ENCODE measurements at places on chromosomes 1 and 21.

DNA sequence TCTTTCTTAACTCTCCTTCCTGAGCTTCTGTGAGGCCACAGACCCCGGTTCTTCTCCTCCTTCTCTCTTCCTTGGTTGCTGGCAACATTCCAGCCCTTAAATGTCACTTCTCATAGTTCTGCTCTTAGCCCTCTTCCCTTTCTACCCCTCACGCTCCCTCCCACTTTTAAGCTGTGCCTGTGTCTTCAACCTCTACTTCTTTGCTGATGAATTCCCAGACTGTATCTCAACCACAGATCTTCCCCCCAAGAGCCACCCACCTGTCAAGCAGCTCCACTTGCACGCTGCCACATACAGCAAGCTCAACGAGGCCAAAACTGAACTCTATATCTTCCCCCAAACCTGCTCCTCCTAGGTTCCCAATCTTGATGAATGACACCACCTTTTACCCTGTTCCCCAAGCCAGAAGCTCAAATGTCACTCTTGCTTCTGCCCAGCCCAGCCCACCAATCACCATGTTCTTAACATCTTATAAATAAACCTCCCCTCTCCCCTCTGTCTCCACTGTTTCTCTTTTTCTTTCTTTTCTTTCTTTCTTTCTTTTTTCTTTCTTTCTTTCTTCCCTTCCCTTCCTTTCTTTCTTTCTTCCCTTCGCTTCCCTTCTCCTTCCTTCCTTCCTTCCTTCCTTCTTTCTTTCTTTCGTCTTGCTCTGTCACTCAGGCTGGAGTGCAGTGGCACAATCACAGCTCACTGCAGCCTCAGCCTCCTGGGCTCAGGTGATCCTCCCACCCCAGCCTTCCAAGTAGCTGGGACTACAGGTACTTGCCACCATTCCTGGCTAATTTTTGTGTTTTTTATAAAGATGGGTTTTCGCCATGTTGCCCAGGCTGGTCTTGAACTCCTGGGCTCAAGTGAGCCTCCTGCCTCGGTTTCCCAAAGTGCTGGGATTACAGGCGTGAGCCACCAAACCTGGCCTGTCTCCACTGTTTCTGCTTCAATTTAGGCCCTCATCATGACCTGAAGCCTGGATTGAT, 19.8 kb upstream of the PTP4A2 start:
- DNase-seq: no peak

DNA sequence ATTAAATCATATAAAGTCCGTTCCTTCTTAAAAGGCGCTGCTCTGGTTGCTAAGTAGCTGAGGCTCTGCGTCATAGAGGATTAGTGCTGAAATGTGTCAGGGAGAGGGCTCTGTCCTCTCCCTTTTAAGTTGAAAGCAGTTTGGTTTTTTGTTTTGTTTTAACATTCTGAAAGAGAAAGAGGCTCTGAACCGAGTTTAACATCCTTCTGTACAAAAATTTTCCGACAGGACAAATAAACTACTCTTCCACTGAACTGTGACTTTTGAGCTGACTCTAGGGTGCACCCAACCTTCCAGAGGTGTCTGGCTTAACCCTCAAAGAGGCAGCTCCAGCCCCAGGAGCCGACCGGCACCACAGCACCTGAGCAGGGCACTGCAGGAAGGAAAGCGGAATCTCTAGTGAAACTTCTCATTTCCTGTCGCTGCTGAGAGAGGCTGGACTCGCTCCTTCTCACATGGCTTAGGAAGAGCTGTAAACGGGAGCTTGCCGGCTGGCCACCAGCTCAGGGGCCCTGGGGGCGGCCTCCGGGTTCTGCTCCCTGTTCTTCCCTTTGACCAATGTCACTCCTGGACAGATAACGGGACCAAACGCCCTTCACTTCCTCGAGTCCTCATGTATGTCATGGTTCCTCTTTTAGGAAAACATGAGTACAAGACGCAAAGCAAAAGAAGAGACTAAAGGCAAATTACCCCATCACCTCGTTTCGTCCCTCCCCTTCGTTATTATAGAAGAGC, 1.2 kb downstream of the VAV3 start:
- no peak for DNase-seq

DNA sequence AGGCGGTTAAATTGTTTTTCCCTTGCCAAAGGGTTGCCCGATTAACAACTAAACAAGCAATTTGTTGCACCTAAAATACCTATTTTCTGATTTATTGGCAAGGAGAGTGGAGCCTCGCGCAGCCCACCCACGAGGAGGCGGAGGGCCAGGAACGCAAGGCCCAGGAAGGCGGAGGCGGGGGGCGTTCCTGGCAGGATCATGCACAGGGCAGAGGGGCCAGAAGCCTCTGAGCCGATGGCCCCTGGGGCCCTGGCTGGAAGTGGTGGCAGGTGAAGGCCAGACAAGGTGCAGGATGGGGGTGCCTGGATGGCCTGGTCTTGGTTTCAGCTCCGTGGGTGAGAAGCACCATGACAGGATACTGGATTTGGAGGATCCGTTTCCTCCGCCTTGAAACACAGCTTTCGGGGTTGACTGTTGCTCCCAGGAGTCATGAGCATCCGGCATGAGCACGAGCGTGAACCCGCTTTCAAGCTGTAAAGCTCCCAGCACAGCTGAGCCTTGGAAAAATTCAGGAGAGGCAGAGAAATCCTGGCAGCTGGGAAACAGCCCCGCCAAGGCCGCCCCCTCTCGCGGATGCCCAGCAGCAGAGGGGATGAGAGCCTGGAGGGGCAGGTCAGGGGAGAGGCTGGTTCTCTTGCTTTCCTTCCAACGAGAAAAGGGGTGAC, 35.0 kb downstream of the AJAP1 start:
- DNase-seq: no peak

DNA sequence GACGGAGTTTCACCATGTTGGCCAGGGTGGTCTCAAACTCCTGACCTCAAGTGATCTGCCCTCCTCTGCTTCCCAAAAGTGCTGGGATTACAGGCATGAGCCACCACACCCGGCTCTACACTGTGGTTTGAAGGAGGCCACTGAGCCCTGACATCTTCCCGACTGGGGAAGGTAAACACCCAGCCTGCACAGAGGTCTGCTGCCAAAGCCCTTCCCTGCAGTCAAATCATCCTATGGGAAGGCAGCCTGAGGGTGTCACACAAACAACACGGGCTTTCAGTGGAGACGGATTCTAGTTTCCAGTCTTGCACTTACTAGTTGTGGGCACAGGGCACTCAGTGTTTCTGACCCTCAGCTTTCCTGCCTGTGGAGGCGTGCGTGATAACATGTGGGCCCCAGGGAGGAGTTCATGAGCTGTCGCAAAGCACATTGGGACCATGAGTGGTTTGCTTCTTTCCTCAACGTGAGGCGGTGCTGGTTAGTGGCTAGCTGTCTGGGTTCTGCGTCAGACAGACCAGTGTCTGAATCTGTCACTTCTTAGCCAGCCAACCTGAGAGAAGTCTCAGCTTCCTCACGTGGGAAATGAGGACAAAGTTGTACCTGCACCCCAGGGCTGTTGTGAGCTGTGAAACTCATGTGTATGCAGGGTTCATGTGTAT, 21.5 kb upstream of the OPRD1 start:
- DNase-seq: peak; percentile 21

GRCh38 chr1:185785586-185785985, 51.4 kb downstream of the HMCN1 start:
- DNase-seq: no peak

DNA sequence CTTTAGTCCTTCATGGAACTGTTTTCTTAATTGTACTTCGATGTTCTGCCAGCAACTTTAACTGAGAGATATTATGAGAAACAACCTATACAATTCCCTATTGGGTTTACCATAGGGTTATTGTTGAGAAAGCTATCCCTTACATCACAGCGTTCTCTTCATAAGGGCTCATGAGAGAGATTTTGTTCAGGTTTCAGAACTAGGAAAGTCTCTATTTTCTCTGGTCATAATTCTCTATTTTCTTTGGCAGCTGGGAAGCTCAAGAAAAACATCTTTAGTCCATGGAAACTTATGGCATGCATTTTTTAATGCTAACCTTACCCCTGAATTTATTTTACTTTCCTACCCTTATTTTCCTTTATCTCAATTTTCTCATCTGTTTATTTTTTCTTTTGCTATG, 38.2 kb downstream of the NMNAT2 start:
- no peak for DNase-seq

- no peak for DNase-seq
These were observed 178.9 kb downstream of the DHRS3 start for GRCh38 chr1:12439073-12439472.

DNA sequence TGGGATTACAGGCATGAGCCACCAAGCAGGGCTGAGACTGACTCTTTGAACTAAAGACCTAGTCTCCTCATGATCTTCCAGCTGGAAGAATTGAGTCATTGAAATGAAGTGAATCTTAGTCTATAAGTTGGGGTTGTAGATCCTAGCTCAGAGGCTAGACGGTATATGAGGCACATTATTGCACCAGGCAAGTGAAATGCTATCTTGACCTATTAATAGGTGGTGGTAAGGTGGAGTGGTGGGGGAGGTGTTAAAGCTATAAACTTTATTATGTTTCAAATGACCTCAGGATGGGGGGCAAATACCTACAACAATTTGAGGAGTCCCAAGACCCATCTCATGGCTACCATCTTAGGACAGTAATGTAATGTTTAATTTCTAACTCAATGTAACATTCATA, 36.8 kb upstream of the SLC16A1 start:
- no peak for DNase-seq

DNA sequence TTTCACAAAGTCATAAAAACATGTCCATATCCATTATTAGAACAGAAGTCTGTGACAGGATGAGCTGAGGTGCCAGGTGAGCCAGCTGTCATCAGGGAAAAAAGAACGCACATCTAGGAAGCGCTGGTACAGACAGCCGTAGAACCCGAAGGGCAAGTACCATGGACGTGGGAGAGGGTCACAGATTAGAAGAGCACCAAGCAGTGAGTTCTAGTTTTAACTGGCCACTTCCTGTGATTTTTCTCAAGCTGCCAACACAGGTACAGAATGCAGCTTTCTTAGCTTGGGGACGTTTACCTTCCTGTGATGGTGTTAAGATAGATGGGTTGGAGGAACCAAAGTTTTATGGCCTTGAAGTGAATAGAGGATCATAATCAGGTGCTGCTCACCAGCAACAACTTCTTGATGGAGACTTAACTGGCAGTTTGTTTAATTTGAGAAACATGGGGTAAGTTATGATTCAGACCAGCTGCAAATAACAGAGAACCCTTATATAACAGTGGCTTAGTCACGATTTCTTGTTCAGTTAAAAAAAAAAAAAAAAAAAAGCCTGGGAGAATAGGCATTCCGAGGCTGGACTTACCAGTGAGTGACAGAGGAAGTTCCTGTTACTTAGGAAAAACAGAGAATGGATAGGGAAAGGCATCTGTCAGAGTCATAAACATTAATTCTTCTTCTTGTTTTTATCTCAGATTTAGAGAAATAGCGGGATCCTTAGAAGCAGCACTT, 30.9 kb downstream of the AGT start:
- DNase-seq: no peak

GRCh38 chr1:227728892-227729143, 6.3 kb downstream of the JMJD4 start:
- no peak for DNase-seq

- no peak for DNase-seq
These were observed 6.5 kb downstream of the THEMIS2 start for GRCh38 chr1:27878787-27879335.

- no peak for DNase-seq
These were observed 128.4 kb downstream of the GRIK3 start for GRCh38 chr1:36905941-36906340.

- no peak for DNase-seq
These were observed 294.5 kb downstream of the VAV3 start for GRCh38 chr1:107670397-107671040.

GRCh38 chr21:35142036-35142815, 93.1 kb upstream of the RUNX1 start:
- DNase-seq: no peak

- DNase-seq: no peak
These were observed 734 bp downstream of the PTPN22 start for GRCh38 chr1:113870778-113871177.

DNA sequence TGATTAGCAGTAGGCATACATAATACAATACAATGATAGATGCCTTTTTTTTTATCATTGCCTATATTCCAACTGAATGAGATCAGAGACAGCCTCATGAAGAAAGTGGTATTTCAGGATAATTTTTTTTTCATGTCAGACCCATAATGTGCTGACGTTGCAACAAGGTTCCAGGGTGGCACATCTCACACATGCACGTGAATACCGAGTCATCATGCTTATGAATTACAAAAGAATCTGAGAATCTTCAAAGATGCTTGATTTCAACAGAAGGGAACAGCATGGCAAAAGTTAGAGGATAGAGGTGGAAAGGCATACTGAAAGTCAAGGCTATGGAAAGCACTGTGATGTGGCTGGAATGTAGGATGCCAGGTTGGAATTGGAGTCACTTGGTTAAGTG, 5.0 kb upstream of the RNF11 start:
- no peak for DNase-seq

GRCh38 chr1:75614399-75614756, 3.5 kb upstream of the SLC44A5 start:
- no peak for DNase-seq

DNA sequence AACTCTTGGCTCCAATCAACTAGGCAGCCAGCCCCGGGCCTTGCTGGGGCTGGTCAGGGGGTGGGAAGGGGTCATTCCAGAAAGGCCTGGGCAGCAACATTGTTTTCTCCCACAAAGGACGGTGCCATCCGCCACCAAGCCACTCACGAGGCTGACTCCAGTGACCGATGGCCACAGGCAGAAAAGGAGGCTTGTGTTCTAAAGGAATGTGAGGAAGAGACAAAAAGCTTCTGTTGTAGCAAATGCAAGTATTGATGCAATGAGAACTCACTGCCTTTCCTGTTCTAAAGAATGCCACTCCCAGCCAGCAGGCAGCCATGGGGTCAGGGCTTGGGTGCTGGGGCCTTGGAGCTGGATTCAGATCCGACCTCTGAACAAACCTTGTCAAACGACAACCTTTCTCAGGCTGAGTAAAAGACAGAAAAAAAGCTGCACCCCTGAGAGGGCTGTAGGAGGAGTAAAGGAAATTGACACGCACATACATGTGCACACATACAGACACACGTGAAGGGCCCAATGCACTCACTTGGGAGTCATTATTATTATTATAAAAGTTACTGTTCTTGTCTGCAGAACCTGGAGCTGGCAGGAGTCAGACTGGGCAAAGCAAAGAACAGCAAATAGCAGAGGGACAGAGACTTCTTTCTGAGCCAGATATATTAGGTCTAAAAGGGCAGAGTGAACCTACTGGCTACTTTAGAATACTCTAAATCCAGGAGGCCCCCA, 13.9 kb upstream of the PRMT2 start:
- peak; percentile 85 for DNase-seq

DNA sequence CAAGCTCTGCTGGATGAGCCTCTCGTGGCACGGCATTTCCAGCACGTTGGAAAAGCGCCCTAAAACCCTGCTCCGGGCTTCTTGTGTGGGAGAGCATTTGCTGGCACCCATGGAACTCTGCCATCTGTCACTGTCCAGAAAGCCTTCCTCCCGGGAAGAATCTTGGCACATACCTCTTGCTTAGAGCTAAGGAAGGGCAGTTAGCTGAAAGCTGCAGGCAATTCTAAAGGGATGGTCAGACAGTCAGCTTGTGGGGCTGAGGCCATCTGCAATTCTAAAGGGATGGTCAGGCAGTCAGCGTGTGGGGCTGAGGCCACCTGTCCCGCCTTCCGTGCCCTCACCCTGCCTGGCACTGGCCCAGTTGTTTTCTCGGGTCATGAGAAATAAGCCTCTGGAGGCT, 139.0 kb upstream of the TMEM51 start:
- no peak for DNase-seq

GRCh38 chr1:240058049-240058448, 33.6 kb upstream of the FMN2 start:
- no peak for DNase-seq

All from HepG2 (cell line).